ENCODE measurements at places on chromosomes 5 and 9.

- peak; percentile 74 for DNase-seq
These were observed 159.3 kb downstream of the TMC1 start for GRCh38 chr9:72680593-72681282.

DNA sequence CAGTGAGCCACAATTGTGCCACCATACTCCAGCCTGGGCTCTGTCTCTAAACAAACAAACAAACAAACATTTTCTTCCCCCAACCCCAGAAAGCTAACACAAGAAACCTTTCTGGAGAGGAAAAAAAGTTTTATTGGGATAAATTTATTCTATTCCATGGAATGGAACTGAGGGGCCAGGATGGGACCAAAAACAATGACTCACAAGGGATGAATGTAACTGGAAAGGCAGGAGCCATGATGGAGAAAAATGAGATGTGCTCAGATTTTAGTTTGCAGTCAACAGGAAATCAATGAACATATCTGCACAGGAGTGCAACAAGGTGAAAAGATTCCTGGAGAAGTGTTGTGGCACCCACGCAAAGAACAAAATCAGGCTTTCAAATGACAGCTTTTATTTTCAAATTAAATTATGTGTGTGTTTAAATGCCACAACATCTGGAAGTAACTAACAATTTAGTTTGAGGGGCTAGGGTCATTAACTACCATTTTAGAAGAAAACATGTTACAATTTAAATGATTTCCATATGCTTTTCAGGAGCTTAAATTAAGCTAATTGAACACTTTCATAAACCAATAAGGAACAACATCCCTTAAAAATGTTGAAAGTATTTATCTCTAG, 208.6 kb downstream of the TSSK1B start:
- DNase-seq, result no peak

DNA sequence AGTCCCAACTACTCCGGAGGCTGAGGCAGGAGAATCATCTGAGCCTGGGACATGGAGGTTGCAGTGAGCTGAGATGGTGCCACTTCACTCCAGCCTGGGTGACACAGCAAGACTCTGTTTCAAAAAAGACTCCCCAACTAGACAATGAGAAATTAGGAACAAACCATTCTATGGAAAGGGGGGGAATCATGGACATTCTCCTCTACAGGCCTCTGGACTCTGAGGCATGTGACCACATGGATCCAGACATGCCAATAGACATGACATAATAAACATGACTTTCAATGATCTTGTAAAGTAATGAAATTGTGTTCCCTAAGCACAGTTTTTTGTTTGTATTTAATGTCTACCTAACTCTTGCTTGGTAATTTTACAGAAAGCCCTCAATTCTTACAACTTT, 8.8 kb downstream of the HOMER1 start:
- no peak for DNase-seq

GRCh38 chr9:72022841-72023240, 37.6 kb downstream of the C9orf57 start:
- no peak for DNase-seq

- DNase-seq, result no peak
These were observed 52.2 kb downstream of the PTCD2 start for GRCh38 chr5:72372331-72372730.
